ENCODE measurements at places on chromosomes 2 and 18. TPM values are rescaled to one million over a fixed set of nuclear protein-coding genes. Genes with fewer than 3 reads are reported as not detected.
A peak's percentile ranks its signal among the peaks of the same experiment; 100 is the strongest.

Gene DSC1
- 0.61 TPM for total RNA-seq

Gene NAB1
- 36.3 TPM for total RNA-seq

Gene ACMSD
- total RNA-seq, result not detected

GRCh38 chr18:8943900-8944870, 158.3 kb upstream of the NDUFV2 start:
- H3K4me3 ChIP-seq, result no peak overlapping the region
- H3K36me3 ChIP-seq, result peaks cover 1% of the 10 kb centered on the region
- H3K27me3 ChIP-seq, result no peaks in the 10 kb centered on the region
- H3K27ac ChIP-seq, result no peak overlapping the region

DNA sequence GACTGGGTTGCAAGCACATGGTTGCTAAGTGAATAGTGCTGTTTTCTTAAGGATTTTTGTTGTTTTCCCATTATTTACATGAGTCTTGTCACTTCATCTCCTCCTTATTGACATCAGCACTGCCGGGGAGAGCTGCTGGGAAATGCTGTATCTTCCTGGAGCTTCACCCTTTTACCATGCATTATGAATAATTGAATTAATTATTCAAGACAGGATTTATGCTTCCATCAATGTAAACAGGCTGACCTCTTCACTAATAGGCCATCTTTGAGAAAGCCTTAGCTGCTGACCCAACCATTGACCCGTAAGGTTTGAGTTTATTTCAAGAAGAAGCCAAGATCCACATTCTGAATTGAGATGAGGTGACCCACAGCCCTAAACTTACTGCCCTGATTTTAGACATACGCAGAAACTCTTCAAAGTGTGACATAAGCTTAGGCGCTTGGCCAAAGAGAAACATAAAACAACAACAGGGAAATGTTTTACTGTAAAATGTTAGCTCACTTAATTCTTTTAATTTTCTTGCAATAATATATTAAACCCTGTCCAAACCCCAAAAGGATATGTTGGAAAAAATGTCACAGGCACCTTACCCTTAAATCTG, 365.5 kb upstream of the SYT4 start:
- no peaks in the 10 kb centered on the region for H3K27me3 ChIP-seq
- H3K4me3 ChIP-seq, result no peak overlapping the region
- no peak for DNase-seq
- no peak overlapping the region for H3K27ac ChIP-seq

DNA sequence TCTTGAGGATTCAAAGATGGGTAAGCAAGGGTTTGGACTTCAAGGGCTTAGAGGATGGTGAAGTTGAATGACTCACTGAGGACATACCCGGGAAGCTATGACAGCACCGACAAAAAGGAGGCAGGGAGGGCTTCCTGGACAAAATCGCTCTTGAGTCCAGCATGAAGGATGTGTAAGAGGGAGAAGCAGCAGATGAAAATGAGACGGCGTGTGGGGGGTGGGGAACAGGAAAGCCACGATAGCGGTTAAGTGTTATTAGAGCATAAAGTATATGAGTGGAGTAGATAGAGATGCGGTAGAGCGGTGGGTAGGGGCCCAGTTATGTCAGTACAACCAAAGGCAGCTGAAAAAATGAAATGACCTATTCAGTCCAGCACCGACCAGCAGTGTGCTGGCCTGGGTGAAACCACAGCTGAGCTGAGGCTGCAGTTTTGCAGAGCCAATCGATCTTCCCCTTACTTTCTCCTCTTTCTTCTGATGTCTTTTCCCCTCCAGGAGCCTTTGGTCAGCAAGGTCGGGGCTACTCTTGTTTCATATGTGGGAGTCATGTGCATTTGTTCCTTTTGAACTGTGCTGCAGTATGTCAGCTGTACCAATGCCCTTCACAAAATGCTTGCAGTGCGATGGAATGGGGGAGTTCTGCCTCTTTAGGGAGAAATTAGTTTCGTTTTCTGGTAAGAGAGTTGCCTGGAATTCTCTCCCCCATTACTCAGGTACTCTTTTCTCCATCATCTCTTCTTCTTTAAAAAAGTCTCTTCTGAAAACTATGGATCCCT, 2.0 kb upstream of the THUMPD2 start:
- H3K4me3 ChIP-seq, result peak overlapping the region; percentile 48
- peaks cover 9% of the 10 kb centered on the region for H3K36me3 ChIP-seq
- H3K4me1 ChIP-seq, result peaks cover 27% of the 10 kb centered on the region

- H3K4me1 ChIP-seq, result no peaks in the 10 kb centered on the region
- no peak for DNase-seq
- no peaks in the 10 kb centered on the region for H3K27me3 ChIP-seq
- H3K36me3 ChIP-seq, result peaks cover 2% of the 10 kb centered on the region
- no peak overlapping the region for H3K27ac ChIP-seq
- no peak overlapping the region for H3K4me3 ChIP-seq
Measured at GRCh38 chr2:54773838-54774237, 50.4 kb downstream of the EML6 start.

DNA sequence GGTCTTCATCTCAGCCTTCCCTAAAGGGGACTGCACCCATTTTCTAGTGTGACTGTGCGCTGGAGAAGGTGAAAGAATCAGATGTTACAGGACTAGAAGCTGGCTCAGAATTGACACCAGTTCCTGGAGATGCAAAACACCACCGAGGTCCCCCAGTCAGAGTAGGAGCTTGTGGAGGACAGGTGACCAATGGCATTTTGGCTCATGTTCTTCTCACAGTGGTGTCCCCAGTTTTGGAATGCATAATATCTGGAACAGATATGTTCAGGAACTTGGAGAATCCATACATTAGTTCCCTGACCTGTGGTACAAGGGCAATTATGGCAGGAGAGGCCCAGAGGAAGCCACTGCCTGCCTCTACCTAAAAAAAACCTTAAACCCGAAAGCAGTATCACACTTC, 66.3 kb downstream of the PSMG2 start:
- no peak for DNase-seq
- H3K27me3 ChIP-seq, result no peaks in the 10 kb centered on the region
- no peak overlapping the region for H3K27ac ChIP-seq
- H3K4me1 ChIP-seq, result no peaks in the 10 kb centered on the region
- H3K36me3 ChIP-seq, result peaks cover 3% of the 10 kb centered on the region

- no peak for DNase-seq
- H3K27ac ChIP-seq, result no peak overlapping the region
- H3K27me3 ChIP-seq, result no peaks in the 10 kb centered on the region
- H3K36me3 ChIP-seq, result peaks cover 20% of the 10 kb centered on the region
Measured at GRCh38 chr18:79470547-79470946, 74.8 kb downstream of the NFATC1 start.

- peaks cover 5% of the 10 kb centered on the region for H3K4me1 ChIP-seq
- peaks cover 1% of the 10 kb centered on the region for H3K36me3 ChIP-seq
- no peak for DNase-seq
Measured at GRCh38 chr2:207734636-207735512, 23.4 kb downstream of the CCNYL1 start.

- H3K36me3 ChIP-seq, result no peaks in the 10 kb centered on the region
- H3K4me1 ChIP-seq, result no peaks in the 10 kb centered on the region
- DNase-seq, result no peak
- H3K4me3 ChIP-seq, result no peak overlapping the region
Measured at GRCh38 chr2:184780384-184780783, 182.1 kb downstream of the ZNF804A start.

GRCh38 chr2:9739531-9739964, 103.7 kb upstream of the TAF1B start:
- peak; percentile 54 for DNase-seq
- peak overlapping the region; percentile 89 for H3K27ac ChIP-seq
- H3K4me1 ChIP-seq, result peaks cover 28% of the 10 kb centered on the region

- H3K4me3 ChIP-seq, result no peak overlapping the region
- peaks cover 36% of the 10 kb centered on the region for H3K36me3 ChIP-seq
- H3K27ac ChIP-seq, result no peak overlapping the region
- H3K27me3 ChIP-seq, result no peaks in the 10 kb centered on the region
Measured at GRCh38 chr2:121608367-121608766, 40.9 kb downstream of the CLASP1 start.

Data from activated naive CD8-positive, alpha-beta T cell treated with anti-CD3 and anti-CD28 coated beads, Interleukin-2, amount 10 ng/mL, durations not matched to agents 7 days and 5 days (primary cell).